ENCODE measurements at places on chromosomes 13 and 19.

GRCh38 chr13:30752201-30752797 is 17.0 kb downstream of the ALOX5AP start:
- DNase-seq: no peak

DNA sequence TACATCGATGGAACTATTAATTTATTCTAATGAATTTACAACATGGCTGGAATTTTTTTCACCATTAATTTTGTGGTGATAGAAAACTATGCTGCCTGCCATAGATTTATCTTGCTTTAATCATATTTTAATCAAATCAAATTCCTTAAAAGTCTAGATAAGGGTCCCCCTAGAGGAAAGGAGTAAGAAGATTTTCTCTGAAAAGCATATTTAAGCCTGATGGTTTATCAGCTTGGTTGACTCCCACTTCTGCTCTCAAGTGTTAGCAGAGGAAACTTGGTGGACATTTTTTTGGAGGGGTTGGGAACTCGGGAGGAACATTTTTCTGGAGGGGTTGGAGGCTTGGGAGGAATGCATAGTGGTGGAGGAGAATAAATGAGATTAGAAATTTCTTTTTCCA is 253.3 kb downstream of the KCNRG start:
- no peak for DNase-seq

DNA sequence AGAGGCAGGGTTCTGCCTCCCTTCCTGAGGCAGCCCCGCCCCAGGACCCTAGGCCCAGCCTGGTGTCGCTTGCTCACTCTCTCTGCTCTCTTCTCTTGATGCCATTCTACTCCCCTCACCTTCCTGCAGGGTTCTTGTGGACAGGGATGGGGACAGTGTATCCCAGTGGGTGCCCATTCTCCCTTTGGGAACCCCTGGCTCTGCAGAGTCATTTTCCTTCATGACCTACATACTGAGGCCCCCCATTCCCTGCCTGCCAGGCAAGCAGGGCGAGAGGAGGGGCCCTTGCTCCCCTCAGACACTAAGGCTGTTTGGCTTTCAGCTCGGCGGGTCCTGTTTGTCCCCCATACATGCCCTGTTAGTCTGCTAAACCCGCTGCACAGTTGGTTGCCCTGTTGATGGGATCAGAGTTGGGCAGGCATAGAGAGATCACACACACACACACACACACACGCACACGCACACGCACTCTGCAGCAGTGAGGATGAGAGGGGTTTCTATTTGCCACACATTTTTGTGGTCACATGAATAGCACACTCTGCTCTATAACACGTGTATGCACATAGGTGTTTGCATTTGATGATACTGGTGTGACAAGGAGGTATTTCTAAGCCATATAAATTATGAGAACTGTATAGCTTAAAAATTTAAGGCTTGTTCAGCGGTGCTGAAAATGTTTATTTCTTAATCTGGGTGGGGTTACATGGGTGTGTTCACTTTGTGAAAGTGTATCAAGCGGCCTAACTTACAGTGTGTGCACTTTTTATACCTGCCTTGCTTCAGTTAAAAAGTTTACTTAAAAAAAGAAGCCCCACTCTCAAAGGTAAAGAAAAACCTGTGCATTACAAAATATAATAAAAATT is 20.3 kb downstream of the NFIX start:
- DNase-seq: no peak

DNA sequence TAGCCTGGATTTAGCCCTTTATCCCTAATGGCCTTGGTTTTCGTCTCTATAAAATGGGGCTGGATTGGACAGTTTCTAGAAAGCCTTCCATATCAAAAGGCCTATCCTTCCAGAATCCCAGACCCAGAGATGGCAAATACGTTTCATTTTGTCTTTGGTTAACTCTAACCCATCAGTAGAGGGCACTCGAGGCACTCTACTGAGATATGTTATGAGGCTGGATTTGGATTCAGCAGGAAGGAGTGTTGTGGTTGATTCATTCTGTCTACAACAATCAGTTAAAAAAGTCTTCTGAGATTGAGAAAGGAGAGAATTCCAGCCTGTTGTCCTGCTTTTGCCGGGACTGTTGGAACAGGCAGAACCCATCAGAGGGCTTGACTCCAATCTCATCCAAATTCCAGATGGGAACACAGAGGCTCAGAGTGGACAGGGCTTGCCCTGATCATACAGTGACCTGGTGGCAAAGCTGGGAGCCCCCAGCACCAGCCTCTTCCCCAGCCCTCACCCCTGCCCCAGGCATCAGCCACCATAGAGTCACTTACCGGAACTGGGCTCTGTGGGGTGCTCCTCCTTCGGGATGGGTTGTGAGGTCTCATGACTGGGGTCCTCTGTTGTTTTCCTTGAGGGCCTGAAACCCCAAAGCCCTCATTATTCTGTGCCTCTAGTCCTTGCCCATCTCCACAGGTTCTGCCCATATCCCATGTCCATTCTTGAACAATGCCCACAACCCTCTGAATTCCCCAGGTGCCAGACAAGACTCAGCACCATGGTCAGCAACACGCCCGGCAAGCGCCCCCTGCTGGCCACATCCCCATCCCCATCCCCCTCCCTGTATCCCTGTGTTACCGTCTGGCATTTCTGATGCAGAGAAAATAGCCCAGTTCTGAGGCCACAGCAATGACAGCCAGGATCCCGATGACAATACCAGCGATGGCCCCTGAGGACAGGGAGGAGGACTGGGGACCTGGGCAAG is 12.3 kb upstream of the ZNF180 start:
- no peak for DNase-seq

GRCh38 chr19:49716154-49716553 is 25.2 kb downstream of the CPT1C start:
- no peak for DNase-seq

- DNase-seq: no peak
Observed at GRCh38 chr19:7545904-7546303, 10.4 kb downstream of the PNPLA6 start.

- DNase-seq: no peak
Observed at GRCh38 chr13:77511552-77511951, 24.0 kb upstream of the SCEL start.

All from stimulated activated CD4-positive, alpha-beta T cell treated with anti-CD3 and anti-CD28 coated beads, Interleukin-4, amount 100 ng/mL, for 4 hours (primary cell).